ENCODE measurements at places on chromosomes 2 and 18.

GRCh38 chr2:182444806-182445205, 18.0 kb upstream of the PDE1A start:
- peak; percentile 37 for DNase-seq

DNA sequence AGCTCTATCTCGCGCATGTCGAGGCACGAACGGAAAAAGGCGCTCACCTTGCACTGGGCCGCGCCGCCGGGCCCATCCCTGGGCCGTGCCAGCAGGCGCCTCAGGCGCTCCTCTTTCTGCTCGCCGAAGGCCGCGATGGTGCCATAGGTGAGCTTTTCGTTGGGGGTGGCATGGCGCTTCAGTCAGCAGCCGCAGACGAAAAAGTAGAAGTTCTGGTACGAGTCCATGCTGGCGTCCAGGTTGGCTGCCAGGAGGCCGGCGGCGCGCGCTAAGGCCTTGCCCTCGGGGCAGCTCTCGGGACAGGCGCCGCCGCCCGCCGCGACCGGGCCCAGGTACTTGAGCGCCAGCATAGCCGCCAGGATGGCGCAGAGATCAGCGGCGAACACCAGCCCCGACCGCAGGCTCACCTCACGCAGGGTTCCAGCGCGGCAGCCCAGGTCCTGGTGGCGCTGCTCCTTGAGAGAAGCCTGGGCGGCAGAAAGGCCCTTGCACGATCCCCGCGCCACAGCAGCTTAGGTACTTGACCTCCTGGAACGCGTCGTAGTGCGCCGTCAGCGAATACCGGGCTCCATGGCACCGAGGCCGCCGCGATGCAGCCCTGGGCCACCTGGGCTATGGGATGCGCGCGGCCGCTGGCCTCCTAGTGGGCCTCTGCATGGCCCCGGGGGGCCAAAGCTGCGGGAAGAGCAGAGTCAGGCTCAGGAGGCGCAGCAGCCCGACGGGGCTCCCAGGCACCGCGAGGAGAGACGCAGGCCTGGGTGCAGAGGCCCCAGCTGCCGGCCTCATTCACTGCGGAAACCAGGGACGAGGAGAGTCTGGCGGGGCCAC, 12.8 kb downstream of the ALPG start:
- DNase-seq, result no peak

GRCh38 chr2:238313991-238314350, 6.3 kb upstream of the TRAF3IP1 start:
- DNase-seq, result no peak

GRCh38 chr2:167005096-167005495, 116.8 kb downstream of the XIRP2 start:
- peak; percentile 8 for DNase-seq

DNA sequence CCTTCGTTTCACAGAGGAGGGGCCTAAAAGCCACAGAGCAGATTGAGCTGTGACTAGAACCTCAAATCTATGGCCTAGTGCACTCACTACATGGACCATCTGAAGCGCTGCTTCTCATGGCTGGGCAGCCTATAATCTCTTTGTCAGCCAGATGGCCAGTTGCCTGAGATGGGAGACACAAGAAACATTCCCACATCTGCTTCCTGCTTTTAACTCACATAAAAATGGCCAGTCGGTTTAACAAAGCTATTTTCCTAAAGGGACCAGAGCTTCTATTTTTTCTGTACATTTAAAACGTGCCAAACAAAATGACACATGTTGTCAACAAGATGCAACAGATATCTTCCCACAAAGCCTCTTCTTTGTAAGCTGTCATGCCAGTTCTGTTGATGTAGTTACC, 173.8 kb downstream of the GFPT1 start:
- DNase-seq, result no peak

GRCh38 chr2:15732341-15733077, 140.8 kb downstream of the DDX1 start:
- no peak for DNase-seq

GRCh38 chr18:79239631-79240030, 156.1 kb upstream of the NFATC1 start:
- DNase-seq, result no peak

GRCh38 chr2:234355021-234355720, 141.7 kb downstream of the ARL4C start:
- DNase-seq, result no peak

GRCh38 chr2:627340-627709, 49.9 kb downstream of the TMEM18 start:
- DNase-seq, result no peak

Data from EL (cell line).